ENCODE measurements at places on chromosomes 6 and 20.

DNA sequence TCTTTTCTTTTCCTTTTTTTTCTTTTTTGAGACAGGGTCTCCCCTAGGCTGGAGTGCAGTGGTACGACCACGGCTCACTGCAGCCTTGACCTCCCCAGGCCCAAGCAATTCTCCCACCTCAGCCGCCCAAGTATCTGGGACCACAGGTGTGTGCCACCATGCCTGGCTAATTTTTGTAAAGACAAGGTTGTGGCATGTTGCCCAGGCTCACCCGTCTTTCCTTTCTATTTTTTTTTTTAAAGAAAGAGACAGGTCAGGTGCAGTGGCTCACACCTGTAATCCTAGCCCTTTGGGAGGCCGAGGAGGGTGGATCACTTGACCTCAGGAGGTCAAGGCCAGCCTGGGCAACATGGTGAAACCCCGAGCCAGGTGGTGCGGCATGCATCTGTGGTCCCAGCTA is 16.6 kb downstream of the BANF2 start:
- no peak for DNase-seq

DNA sequence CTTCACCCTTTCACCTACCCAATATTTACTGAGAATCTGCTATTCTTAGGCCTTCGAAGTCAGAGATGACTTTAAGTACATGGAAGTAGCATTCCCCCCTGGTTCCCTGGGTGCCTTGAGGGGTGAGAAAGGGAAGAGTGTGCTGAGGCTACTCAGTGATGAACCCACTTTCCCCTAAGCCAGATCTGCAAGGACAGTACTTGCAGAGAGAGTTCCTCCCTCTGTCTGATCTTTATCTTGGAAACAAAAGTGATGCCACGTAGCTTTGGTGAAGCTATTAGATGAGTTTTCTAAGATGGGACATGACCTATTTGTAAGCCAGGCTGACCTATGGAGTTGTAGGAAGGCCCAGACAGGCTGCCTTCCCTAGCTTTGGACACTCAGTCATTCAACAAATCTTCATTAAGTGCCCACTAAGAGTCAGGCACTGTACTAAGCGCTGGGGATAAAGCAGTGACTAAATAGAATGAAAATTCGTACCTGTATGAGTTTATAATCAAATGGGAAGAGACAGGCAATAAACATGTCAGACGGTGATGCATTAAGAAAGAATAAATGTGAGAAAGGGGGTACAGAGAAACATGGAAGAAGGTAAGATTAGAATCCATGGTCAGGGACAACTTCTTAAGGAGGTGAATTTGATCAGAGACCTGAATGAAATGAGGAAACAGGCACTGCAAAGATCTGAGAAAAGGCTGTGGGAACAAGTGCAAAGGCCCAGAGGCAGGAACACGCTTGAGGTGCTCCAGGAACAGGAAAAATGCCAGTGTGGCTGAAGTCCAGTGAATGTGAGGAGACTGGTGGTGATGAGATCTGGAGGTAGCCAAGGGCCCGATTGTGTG is 42.2 kb downstream of the BCL2L1 start:
- DNase-seq: no peak

DNA sequence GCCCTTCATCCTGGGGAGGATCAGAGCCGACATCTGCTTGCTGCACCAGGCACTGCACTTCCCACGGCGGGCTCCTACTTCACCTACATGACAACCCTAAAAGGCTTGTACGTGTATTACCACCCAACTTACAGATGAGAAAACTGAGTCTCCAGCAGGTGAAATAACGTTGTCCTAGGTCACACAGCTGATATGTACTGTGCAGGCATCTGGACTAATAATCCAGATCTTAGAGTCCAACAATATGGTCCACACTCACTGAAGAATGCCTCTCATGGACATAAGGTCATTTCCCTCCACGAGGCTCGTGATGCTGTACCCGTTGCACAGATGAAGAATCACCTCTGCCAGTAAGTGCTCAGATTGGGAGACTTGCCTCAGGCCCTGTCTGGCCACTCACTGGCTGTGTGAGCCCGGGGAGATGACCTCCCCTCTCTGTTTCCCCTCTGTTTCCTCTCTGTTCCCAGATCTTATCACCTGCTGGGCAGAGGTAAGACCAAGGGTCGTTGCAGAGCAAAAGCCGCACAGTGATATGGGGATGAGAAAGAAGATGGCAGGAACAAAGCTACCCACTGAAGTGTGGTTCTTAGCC is 32.1 kb downstream of the TGM2 start:
- DNase-seq: no peak

- DNase-seq: no peak
Measured at GRCh38 chr20:3633913-3634478, 29.2 kb downstream of the GFRA4 start.

GRCh38 chr6:90450268-90450953 is 136.5 kb downstream of the MAP3K7 start:
- no peak for DNase-seq

GRCh38 chr6:136880748-136881460 is 41.2 kb upstream of the SLC35D3 start:
- DNase-seq: no peak

GRCh38 chr6:51467231-51467952 is 620.0 kb downstream of the PKHD1 start:
- DNase-seq: no peak

DNA sequence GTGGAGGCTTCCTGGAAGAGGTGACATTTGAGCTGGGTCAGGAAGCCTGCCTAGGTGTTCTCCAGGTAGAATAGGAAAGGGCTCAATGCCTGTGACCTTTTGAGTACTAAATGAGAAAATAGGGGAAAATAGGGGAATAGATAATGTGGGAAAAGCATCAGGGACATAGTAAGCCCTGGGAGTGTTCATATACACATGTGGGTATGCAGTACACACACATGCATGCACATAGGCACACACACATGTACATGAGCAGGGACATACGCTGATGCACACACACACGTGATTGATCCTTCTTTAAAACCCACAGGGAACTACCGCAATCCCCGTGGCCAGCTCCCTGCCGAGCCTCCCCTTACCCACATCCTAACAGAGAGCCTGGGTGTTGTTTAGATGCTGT is 351.7 kb downstream of the CDH4 start:
- DNase-seq: no peak

DNA sequence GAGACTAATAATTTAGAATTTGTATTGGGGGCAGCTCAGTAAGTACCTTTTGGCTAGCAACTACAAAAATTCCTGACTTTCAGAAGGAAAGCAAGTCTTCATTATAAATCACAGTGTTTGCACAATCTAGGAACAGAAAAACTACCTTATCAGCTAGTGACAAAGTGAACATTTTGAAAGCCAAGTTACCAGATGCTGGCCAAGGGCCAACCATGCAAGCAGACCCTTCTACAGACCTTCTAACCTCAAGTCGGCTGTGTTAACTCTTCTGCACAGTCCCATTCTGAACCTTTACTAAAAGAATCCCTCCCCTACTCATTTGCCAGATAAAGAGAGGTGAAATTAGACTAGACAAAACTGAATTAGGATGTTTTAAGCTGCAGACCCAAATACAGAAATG is 341.9 kb downstream of the COL12A1 start:
- DNase-seq: no peak

- no peak for DNase-seq
Measured at GRCh38 chr6:114712129-114712662, 369.4 kb upstream of the HS3ST5 start.

- DNase-seq: no peak
Measured at GRCh38 chr6:163813979-163814493, 399.5 kb downstream of the QKI start.

GRCh38 chr6:30357678-30358540 is 13.0 kb downstream of the RPP21 start:
- peak; percentile 83 for DNase-seq

- DNase-seq: no peak
Measured at GRCh38 chr20:45832619-45833018, 980 bp upstream of the SNX21 start.

DNA sequence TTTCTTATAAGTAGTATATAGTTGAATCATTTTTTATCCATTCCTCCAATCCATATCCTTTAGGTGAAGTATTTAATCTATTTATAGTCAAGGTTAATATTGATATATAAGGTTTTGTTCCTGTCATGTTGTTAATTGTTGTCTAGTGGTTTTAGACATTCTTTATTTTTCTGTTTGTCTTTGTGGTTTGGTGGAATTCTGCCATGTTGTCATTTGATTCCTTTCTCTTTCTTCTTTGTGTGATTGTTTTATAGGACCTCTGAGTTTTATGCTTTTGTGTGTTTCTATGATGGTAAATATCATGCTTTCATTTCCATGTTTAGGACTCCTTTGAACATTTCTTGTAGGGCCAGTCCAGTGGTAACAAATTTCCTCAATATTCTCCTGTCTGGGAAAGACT is 450.3 kb upstream of the BTBD3 start:
- no peak for DNase-seq

DNA sequence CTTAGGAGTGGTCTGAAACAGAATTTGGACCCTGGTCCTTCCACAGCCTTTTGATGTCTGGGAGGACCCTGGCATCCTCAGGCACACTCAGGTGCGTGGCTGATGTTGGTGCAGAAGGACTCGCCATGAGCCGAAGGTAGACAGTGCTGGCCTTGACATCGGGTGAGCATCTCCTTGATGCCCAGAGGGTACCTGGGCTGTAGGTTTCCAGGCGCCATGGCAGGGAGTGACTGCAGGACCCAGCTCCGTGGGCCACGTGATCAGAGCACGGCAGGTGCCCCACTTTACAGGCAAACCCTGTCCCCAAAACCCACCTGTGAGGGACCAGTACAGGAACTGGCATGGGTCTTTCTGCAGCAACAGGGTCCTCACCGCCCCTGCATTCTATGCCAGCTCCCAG is 319.2 kb downstream of the CDH4 start:
- DNase-seq: no peak

DNA sequence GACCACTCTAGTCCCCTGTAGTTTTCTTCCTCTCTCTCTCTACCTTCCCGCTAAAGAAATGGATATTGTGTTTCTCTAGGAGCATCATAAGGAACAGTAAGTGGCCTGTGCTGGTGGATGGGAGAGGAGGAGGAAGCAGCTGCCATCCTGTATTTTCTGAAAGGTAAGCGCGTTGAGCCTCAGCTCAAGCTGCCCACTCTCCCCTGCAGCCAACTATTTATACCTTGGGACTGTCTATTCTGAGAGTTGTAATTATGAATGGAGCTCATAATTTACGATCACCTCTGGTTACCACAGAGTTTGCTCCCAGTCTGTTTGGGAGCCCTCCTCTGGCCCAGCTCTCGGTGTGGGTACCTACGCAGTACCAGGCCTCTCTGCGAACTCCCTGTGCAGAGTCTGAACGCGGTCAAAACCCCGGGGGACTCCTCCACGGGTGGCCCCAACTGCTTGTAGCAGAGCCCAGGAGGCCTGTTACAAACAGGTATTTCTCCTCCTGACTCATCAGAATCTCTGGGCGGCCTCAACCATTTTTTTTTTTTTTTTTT is 285.4 kb downstream of the SMOC2 start:
- no peak for DNase-seq

DNA sequence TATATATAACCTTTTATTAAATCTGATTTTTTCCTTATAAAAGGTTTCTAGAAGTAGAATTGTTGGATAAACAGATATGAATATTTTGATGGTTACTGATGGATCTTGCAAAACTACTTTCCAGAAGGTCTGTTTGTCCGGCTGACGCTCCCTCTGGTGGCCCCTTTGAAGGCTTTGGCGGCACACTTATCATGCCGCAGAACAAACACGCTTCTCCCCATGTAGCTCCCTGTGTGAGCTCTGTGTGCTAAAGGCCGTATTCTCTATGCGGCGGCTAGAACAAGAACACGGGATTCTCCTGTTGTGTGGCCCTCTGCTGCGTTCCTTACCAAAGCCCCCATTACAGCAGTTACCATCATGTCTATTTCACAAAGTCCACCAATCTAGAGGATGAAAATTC is 30.0 kb downstream of the PPP1R3G start:
- DNase-seq: no peak

- no peak for DNase-seq
Measured at GRCh38 chr6:70119218-70119835, 183.6 kb downstream of the COL9A1 start.

DNA sequence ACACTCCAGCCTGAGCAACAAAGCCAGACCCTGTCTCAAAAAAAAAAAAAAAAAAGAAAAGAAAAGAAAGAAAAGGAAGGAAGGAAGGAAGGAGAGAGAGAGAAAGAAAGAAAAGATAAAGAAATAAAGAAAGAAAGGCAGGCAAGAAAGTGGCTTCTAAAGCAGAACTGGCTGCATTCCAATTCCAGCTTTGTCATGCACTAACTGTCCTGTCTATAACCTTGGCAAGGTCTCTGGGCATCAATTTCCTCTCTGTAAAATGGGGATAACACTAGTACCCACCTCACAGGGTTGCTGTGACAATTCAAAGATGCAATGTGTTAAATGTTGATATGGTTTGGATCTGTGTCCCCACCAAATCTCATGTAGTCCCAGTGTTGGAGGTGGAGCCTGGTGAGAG is 28.0 kb downstream of the RING1 start:
- DNase-seq: no peak

GRCh38 chr6:17585766-17586490 is 14.2 kb upstream of the FAM8A1 start:
- no peak for DNase-seq

DNA sequence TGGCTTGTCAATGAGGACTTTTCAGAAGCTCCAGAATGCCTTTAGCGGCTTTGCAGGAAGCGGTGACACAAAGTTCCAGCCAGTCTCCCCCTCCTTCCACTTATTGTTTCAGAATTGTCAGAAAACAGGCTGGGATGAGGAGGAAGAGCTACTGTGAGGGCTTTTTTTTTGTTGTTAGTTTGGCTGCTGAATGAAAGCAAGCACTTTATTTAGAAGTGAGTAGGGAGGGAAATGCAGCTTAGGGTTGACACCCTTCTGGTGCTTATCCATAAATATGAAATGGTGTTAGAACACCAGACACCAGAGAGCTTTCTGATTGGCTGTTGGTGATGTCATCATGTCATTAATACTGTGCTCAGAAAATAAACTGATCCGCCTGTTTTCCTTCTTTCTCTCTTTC is 251.5 kb downstream of the SOX4 start:
- DNase-seq: no peak

- DNase-seq: no peak
Measured at GRCh38 chr6:15495375-15495901, 167.4 kb downstream of the DTNBP1 start.

GRCh38 chr6:15020119-15020770 is 225.6 kb upstream of the JARID2 start:
- DNase-seq: no peak

- no peak for DNase-seq
Measured at GRCh38 chr6:75376347-75377024, 91.9 kb upstream of the TMEM30A start.

- DNase-seq: no peak
Measured at GRCh38 chr6:133645966-133646740, 242.8 kb upstream of the TCF21 start.
